ENCODE measurements at places on chromosomes 7 and 10.

GRCh38 chr7:115037128-115037802, 115.4 kb downstream of the MDFIC start:
- no peak for DNase-seq

DNA sequence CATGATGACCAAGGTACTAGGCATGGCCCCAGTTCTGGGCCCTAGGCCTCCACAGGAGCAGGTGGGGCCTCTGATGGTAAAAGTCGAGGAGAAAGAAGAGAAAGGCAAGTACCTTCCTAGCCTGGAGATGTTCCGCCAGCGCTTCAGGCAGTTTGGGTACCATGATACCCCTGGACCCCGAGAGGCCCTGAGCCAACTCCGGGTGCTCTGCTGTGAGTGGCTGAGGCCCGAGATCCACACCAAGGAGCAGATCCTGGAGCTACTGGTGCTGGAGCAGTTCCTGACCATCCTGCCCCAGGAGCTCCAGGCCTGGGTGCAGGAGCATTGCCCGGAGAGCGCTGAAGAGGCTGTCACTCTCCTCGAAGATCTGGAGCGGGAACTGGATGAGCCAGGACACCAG, 7.4 kb downstream of the ZSCAN21 start:
- DNase-seq, result no peak

- no peak for DNase-seq
Observed at GRCh38 chr10:128950159-128950915, 516.7 kb upstream of the MGMT start.

- peak; percentile 89 for DNase-seq
Observed at GRCh38 chr7:28106321-28106829, 74.2 kb downstream of the JAZF1 start.

DNA sequence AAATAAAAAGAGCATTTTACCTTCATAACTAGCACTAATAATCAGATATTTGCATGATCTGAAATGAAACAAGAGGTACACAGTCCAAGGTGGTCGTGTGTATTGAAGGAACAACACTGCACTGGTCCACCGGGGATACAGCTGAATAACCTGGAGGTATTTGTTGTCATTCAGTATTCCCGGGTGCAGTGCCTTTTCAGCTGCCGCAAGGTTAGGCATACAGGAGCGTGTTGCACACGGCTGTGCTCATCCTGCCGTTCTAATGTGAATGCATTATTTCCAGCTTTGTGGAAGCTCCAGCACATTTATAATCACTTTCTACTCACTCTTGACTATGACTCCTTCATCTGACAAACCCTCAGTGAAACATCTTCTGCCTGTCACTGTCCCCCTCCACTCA, 377.8 kb downstream of the GFRA1 start:
- no peak for DNase-seq

DNA sequence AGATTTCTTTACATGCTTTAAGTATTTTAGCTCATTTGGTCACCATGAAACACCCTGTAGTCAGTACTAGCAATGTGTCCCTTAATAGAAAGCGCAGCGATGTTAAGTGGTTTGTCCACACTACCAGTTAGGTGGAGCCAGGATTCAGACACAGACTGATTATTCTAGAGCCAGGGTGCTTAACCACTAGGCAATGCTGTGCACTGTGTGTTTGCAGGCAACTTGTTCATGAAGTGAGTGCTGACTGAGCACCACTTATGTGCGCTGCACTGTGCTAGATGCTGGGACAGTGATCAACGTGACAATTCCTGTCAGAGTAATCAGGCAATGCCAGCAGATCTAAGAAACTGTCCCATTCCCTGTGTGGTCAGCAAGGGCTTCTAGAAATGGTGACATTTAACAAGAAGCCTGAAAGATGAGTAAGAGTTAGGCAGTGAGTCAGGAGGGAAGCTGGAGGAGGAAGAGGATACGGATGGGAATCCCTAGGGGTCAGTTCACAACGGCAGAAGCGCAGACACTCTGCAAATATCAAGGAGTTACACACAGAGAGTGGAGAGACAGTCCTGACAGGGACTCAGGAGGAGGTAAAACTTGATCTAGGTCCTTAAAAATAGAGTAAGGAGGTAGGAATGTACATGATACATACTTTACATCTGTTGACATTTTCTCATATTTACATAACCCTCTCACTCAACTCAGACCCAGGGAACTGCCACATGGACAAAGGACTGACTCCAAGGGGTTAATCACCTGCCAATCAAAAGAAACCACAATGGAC, 69.7 kb upstream of the EGR2 start:
- DNase-seq, result peak; percentile 55

DNA sequence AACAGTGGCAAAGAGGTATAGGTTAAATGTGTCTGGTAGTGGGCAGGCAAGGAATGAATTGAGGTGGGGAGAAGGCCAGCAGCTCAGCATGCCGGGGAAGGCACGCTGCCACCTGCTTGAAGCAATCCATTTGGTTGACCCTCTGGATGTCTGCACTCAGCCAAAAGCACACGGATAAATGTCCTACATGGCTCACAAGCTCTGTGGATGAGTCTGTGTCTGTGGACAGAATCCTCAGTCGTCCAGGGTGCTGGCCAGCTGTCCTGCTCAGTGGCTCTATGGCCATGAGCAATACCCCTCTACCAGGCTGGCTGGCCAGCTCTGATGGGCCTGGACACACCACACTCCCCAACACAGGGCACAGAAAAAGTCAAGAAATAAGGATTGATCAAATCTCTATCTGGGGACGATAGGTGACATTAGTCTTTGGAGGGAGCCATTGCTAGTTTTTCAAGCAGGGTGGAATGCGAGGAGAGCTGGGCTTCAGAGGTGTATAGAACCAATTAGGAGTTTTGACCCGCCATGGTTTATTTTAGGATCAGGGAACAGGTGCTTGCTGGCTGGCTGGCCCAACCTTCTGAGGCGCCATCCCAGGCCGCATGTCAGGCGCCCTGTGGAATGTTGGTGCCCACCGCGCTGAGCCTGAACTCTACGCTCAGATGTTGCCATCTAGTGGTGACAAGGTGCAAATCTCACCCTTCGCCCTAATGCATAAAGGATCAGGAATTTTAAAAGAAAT, 493.4 kb downstream of the TNS3 start:
- peak; percentile 82 for DNase-seq

- DNase-seq, result no peak
Observed at GRCh38 chr7:130113887-130114286, 43.6 kb downstream of the KLHDC10 start.

DNA sequence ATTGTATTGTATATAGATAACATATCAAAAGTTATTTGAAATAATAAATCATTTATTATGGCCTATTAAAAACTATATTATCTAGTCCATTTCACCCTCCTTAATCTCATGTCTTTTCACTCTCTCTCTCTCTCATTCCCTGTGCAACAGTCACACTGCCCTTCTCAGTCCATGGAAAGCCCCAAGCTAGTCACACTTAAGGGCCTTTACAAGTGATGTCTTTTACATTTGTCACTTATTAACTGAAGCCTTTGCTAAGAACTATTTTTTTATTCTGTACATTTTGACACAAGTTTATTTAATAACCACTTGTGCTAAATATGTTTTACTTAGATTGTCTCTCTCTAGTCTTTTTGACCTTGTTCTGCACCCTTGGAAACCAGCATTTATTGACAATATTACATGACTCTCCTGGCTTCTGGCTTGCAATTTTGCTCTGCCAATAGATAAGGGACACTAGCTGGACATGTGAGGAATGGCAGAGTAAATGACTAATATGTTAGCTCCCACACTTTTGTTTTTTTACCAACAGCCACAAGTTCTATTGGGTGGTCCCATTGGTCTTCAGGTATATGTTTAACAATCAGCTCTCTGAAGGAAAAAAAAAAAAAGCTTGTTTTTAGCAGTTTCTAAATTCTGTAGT, 706.8 kb upstream of the POT1 start:
- DNase-seq, result no peak

DNA sequence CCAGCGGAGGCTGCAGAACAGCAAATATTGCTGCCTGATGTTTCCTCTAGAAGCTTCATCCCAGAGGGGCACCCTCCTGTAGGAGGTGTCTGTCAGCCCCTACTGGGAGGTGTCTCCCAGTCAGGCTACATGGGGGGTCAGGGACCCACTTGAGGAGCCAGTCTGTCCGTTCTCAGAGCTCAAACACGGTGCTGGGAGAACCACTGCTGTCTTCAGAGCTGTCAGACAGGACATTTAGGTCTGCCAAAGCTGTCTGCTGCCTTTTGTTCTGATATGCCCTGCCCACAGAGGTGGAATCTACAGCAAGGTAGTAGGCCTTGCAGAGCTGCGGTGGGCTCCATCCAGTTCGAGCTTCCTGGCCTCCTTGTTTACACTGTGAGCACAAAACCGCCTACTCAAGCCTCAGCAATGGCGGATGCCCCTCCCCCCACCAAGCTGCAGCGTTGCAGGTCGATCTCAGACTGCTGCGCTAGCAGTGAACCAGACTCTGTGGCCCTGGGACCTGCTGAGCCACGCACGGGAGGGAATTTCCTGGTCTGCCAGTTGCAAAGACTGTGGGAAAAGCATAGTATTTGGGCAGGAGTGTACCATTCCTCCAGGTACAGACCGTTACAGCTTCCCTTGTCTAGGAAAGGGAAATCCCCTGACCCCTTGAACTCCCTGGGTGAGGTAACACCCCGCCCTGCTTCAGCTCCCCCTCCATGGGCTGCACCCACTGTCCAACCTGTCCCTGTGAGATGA, 17.7 kb upstream of the MINDY3 start:
- DNase-seq, result peak; percentile 19

DNA sequence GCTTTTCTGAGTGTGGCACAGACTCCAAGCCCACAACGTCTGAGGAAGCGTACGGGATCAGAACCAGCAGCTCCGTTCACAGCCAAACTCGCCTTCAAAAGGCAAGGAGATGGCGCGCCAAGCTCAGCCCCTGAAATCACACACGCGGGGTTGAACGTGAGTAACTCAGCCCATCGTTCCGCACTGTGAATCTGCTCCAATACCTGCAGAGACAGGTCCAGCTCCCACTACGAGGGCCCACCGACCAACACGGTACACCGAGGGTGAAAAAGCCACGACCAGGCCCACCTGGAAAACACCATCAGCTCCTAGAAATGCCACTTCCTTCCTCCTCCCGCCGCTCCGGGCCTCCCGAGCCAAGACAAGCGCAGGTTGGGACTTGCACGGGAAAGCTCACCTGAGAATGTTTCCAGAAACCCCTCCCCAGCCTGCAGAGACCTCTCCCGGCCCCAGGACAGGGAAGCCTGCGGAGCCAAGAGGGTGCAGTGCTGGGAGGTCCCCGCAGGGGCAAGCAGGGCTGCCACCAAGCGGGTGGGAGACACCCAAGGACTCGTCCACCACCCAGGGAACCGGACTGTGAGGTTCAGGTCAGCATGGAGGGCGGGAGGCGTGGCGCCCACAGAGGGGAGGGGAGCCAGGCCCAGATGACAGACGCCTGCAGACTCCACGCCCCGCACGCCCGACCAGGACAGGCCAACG, 93.9 kb upstream of the PDGFA start:
- DNase-seq, result no peak

DNA sequence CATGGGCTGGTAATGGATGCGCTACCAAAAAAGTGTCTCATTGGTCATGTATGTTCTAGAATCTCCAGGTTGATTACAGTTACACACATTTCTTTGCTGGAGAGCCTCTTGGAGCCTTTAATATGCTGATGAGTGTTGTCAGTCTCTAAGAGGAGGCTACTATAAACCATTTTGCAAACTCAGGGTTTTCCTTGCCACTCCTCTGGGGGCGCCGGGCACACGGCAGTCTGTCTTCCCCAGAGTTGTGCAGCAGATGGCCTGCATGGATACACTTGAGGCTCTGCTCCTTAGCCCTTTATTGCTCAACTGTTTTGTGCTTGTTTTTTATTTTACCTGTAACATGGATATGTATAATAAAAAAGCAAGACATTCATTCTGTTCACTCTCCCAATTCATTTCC, 196.5 kb downstream of the ACTR3B start:
- DNase-seq, result no peak

- peak; percentile 73 for DNase-seq
Observed at GRCh38 chr10:43816351-43817321, 168.0 kb upstream of the ZNF32 start.

GRCh38 chr10:124074501-124075109, 18.8 kb downstream of the CHST15 start:
- DNase-seq, result peak; percentile 31

DNA sequence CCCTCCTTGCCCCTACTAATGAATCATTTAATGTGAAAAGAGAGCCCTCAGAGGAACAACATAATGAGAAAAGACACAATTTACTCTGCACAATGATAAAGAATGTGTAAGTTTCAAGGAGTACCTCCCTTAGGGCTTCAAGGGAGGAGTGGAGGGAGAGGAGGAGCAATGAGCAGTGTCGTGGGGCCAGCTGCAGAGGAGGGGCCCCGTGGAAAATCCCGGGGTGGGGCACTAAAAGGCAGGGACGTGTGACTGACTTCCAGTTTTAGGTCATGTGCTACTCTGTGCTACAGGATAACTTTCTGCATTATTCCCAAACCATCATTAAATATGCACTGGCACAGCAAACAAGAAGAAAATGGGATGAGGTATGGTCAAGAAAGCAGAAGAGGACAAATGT, 108.1 kb downstream of the ANLN start:
- no peak for DNase-seq

- DNase-seq, result no peak
Observed at GRCh38 chr10:80523773-80524172, 13.9 kb upstream of the SH2D4B start.

GRCh38 chr7:79471699-79472098, 18.2 kb upstream of the MAGI2 start:
- DNase-seq, result peak; percentile 7

- no peak for DNase-seq
Observed at GRCh38 chr7:131521651-131522163, 34.7 kb downstream of the PODXL start.

DNA sequence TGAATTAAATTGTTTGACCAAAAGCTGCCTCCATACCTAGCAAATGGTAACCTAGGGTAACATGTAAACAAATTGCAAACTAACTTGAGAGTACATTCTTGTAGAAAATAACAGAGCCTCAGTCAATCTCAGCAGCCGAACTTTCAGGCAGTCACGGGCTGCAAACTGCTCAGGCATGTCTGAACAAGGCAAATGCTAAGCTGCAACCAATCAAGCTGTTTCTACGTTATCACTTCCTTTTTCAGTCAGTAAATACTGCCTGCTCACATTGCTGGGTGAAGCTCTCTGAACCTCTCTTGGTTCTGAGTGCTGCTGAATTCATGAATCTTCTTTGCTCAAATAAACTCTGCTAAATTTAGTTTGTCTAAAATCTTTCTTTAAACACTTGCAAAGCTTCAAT, 1212.4 kb downstream of the SORCS1 start:
- peak; percentile 80 for DNase-seq

DNA sequence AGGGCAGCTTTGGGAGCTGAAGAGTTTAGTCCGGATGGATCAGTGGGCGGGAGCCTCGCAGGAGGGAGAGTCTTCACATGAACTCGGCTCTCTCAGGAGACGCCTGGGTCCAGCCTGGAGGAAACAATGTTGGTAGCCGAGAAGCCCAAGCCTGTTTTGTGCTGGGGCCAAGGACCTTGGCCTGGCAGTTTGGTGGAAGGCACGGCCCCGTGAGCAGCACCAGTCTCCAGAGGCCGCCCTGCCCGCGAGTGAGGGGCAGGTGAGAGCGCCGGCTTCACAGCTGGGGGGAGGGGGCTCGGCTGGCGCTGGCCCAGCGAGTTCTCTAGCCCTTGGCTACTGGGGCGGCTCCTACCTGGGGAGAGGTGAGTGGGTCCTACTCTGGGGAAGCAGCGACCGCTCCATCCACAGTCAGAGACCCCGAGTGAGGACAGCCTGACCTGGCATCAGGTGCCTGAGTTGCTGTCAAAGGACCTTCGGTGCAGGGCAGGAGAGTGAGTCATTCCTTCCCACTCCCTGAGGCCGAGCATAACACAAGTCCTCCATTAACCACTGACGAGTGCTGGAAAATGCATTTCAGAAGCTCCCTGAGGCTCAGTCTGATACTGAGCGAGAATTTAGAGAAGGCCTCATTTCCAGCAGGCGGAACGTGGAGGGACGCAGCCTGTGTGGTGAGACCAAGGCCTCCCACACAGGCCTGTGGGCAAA, 89.3 kb upstream of the DIP2C start:
- peak; percentile 62 for DNase-seq
